Kidney (tissue), 22 donors: ENCODE measurements at places on chromosomes 12 and 14. TPM values are rescaled to one million over a fixed set of nuclear protein-coding genes. Genes with fewer than 3 reads are reported as not detected.

The MANSC1 gene
- total RNA-seq: 38.7 TPM

The FITM1 gene
- total RNA-seq: 1.3 TPM

The SMCO2 gene
- 0.38 TPM for total RNA-seq

DNA sequence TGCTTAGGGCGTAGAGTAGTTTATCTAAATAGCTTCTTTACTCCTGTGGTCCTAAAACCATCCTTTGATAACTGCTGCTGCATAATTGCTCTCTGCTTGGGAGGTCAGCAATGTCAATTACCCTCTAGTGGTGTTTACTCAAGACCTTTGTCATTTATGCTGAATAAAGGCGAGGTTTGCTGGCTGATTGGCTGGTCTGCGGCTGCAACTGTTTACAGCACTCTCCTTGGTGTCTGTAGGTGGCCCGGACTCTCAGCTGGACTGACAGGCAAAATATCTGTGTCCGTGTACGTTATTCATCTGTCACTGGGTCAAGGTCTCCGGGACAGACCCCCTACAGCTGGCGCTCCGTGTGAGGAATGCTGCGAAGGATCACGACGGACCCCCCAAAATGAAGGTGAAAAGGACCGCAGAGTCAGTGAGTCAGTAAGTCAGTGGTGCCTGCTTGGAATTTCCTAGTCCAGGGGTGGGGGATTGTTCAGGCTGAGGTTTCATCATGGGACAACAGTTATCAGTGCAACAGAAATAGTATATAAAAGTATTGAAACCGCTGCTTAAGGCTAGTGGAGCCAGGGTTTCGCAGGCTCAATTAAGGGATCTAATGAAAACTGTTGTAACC, 253.3 kb upstream of the DIO2 start:
- no peak for DNase-seq

DNA sequence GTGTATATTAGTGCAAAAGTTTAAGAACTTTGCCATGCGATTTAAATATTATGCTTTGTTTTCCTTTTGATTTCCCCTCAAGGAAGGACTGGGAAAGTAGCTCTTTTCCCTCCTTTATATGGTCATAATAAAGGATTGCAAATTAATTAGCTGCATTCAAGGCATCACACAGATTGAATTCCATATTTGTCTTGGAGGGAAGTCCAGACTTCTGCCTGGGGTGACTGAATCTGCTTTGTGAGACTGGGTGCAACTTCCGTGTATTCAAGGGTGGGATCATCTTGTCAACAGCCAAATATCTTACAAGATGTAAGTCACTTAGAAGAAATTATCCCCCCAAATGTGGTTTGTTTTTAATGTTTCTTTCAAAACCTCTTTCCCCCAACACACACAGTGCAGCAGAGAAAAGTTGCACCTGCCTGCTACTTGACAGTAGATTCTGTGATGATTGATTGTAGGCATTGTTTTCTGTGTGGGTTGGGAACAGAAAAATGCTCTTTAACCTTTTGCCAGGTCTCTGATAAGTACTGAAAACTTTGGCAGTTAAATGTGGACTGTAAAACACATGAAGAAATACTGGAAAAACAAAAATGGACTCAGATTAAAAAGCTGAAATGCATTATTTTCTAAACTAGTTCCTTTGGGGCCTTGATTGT, 28.4 kb downstream of the STK38L start:
- DNase-seq: peak; percentile 20

- DNase-seq: no peak
Measured at GRCh38 chr12:110199339-110200123, 75.4 kb downstream of the IFT81 start.

DNA sequence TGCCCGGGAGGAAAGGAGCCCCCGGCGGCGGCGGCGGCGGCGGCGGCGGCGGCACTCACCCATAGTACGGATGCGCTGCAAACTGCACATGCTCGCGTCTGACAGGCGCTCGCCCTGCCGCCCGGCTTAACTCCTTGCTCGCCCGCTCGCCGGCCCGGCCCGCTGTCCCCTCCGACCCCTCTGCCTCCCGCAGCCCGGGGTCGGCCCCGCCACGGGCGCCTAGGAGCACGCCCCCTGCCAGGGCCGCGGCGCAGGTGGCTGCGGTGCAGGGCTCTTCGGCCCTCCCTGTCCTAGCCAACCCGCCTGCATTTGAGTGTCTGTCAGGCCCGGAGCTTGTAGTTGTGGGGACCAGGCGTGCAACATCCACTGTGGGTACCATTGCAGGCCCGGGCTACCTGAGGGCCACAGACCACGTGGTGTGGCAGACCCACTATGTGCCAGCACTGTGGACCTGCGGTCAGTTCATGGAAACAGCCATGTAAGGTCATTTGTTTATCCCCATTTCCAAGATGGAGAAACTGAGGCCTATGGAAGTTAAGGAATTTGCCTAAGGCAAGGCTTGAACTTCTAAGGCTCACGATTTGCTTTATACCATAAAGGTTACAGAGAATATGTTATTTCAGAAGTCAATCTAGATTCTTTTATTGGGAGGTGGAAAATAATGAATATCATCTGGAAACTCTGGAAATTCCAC, 17.6 kb upstream of the PLEKHH1 start:
- no peak for DNase-seq

DNA sequence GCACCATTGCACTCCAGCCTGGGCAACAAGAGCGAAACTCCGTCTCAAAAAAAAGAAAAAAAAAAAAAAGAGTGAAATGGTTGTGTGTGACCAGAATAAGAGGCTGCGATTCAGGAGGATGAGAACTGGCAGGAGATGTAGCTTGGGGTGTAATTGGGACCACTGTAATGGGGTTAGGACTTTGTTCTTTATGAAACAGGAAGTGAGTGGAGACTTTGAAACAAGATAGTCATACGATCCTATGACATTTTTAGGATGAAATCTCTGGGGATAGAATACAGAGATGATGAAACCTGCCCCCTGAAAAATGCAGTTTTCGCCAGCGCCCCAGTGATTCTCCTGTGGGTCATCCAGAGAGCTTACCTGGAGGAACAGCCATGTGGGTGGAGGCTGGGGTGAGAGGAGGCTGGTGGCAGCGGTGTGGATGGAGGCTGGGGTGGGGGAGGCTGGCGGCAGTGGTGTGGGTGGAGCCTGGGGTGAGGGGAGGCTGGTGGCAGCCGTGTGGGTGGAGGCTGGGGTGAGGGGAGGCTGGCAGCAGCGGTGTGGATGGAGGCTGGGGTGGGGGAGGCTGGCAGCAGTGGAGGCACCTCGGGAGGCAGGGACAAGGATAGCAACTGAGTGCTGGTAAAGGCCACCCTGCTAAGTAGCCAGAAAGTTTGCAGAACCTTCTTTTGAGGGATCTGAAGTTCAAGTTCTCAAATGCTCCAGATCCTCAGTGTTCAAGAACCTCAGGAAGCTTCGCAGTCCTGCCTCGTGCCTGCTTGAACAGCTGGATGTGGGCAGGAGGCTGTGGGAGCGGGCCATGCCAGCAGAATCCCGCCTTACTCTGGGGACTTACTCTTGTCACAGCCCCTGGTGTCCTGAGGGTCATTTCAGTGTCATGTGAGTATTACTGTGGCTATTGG, 20.2 kb downstream of the FBXL14 start:
- DNase-seq: no peak

DNA sequence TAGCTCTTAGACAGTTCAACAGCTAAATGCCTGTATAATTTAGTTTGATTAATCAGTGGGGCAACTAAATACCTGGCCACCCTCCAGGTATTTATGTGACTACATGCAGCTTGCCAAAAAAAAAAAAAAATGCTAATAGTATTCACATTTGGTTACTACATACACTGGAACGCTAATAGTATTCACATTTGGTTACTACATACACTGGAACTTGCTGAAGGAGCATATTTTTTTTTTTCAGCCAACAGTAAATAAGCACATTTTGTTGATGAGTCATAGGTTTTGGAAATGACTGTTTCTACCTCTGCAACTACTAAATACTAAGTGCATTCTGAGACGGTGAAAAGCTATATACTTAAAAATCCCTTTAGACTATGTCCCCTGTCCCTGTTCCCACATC, 1172.3 kb downstream of the LRFN5 start:
- DNase-seq: no peak

GRCh38 chr12:104641862-104642261, 185.1 kb downstream of the CHST11 start:
- DNase-seq: no peak
